Aorta (tissue), 5 donors: ENCODE measurements at places on chromosomes 13 and 19.

- no peak overlapping the region for H3K27ac ChIP-seq
- no peak overlapping the region for H3K4me3 ChIP-seq
- DNase-seq: no peak
- H3K36me3 ChIP-seq: no peaks in the 10 kb centered on the region
- no peaks in the 10 kb centered on the region for H3K4me1 ChIP-seq
These were observed 9.9 kb upstream of the ACP7 start for GRCh38 chr19:39074205-39074692.

DNA sequence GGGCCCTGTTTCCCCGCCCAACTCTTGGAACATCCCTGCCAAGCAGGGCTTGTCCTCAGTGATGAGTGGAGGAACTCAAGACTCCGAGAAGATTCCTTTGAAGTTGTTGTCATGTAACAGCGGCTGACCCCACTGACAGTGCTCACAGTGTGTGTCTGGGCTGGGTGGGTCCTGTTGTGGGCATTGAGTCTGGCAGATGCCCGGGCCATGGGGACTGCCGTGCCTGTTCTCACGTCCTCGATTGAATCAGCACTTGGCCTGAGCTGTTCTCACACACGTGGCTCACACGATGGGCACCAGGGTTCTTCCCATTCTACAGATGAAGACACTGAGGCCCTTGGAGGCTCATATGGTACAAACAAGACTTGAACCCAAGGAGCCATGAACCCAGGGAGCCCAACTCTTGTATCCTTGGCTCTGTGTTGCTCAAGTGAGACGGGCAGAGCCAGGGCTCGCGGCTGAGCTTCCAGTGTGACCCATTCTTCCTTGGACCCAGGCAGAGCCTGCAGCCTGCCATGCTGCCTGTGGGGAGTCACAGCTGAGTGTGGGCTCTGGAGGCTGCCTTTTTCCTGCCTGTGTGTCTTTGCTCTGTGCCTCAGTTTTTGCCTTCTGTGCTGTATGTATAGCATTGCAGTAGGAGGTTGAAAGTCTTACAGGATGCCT is 8.6 kb upstream of the EPN1 start:
- H3K27ac ChIP-seq: no peak overlapping the region
- DNase-seq: no peak
- peaks cover 21% of the 10 kb centered on the region for H3K36me3 ChIP-seq
- no peaks in the 10 kb centered on the region for H3K4me1 ChIP-seq

DNA sequence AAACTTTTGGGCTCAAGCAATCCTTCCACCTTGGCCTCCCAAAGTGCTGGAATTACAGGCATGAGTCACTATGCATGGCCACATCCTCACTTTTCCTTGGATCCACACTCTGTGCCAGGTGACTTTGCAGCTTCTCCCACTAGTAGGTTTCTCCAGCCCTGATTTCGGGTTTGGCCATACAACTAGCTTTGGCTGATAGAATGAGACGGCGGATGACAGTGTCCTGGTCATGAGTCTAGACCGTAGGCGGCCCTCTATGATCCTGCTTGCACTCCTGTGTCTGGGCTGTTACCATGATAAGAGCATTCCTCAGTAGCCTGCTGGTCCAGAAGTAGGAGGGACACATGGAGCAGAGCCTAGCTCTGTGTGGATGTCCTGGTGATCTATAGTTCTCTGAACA is 112.5 kb upstream of the KL start:
- no peaks in the 10 kb centered on the region for H3K4me1 ChIP-seq
- no peak overlapping the region for H3K4me3 ChIP-seq

- no peaks in the 10 kb centered on the region for H3K4me1 ChIP-seq
- H3K36me3 ChIP-seq: no peaks in the 10 kb centered on the region
- no peak overlapping the region for H3K27ac ChIP-seq
These were observed 38.1 kb downstream of the TMEM255B start for GRCh38 chr13:113796964-113797676.

- H3K27ac ChIP-seq: no peak overlapping the region
- no peak overlapping the region for H3K4me3 ChIP-seq
- H3K4me1 ChIP-seq: no peaks in the 10 kb centered on the region
- no peaks in the 10 kb centered on the region for H3K27me3 ChIP-seq
- DNase-seq: peak; percentile 68
These were observed 8.4 kb downstream of the EGLN2 start for GRCh38 chr19:40807147-40808020.

GRCh38 chr19:6720369-6721137 is at the start of gene C3:
TSS of gene C3 (minus strand) at chr19:6720650. CDS start at chr19:6720589, 61 bp downstream.
- no peak within 1 kb of the TSS for H3K27ac ChIP-seq
- peak; percentile 68 for DNase-seq
- H3K27me3 ChIP-seq: no peaks in the 10 kb centered on the region
- no peaks in the 10 kb centered on the region for H3K4me1 ChIP-seq
- H3K36me3 ChIP-seq: no peaks in the 10 kb centered on the region
- no peak within 1 kb of the TSS for H3K4me3 ChIP-seq

DNA sequence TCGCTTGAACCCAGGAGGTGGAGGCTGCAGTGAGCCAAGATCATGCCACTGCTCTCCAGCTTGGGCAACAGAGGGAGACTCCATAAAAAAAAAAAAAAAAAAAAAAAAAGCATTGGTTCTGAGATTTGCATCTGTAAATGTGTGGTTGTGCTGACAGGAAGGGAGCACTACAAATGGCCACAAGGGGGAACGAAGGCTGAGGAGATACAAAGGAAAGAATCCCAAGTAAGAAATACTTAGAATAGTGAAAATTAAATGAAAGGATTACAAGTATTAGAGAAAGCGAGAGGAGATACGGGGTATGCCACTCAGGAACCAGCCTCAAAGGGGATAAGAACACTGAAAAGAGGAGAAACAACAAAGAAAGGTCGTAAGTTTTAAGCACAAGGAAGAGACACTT is 284.9 kb downstream of the KLF12 start:
- no peak overlapping the region for H3K4me3 ChIP-seq
- DNase-seq: no peak
- H3K27me3 ChIP-seq: no peaks in the 10 kb centered on the region
- no peak overlapping the region for H3K27ac ChIP-seq
- H3K4me1 ChIP-seq: no peaks in the 10 kb centered on the region
- peaks cover 3% of the 10 kb centered on the region for H3K36me3 ChIP-seq

- H3K36me3 ChIP-seq: no peaks in the 10 kb centered on the region
- H3K4me1 ChIP-seq: no peaks in the 10 kb centered on the region
- no peak overlapping the region for H3K27ac ChIP-seq
- no peaks in the 10 kb centered on the region for H3K27me3 ChIP-seq
- H3K4me3 ChIP-seq: no peak overlapping the region
These were observed 215.1 kb downstream of the RBM26 start for GRCh38 chr13:79190932-79191331.

DNA sequence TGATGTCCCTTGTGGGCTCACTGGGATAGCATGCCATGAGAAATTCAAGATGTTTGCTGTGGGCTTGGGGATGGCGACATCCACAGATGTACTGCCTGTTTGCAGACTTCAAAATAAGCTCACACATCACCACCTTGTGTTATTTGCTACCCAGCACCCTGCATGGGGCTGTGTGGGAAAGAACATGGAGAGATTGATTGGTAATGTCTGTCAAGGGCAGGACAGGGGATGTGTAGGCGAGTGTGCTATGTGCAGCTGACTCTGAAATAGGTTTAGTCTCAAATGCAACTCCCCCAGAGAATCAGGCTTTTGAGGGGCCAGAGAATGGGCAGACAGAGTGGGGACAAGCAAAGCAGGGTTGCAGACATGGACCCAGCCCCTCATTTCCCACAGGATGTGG is 24.7 kb downstream of the PNPLA6 start:
- no peaks in the 10 kb centered on the region for H3K4me1 ChIP-seq
- H3K27me3 ChIP-seq: no peaks in the 10 kb centered on the region
- no peak overlapping the region for H3K27ac ChIP-seq

GRCh38 chr19:15556634-15557181 is 48.4 kb downstream of the CYP4F22 start:
- no peaks in the 10 kb centered on the region for H3K4me1 ChIP-seq
- H3K27ac ChIP-seq: no peak overlapping the region
- no peak overlapping the region for H3K4me3 ChIP-seq
- no peaks in the 10 kb centered on the region for H3K36me3 ChIP-seq
- DNase-seq: no peak

GRCh38 chr19:16155128-16155527 is 11.6 kb downstream of the HSH2D start:
- H3K27ac ChIP-seq: no peak overlapping the region
- DNase-seq: no peak
- H3K4me1 ChIP-seq: no peaks in the 10 kb centered on the region
- no peak overlapping the region for H3K4me3 ChIP-seq
- H3K27me3 ChIP-seq: no peaks in the 10 kb centered on the region

DNA sequence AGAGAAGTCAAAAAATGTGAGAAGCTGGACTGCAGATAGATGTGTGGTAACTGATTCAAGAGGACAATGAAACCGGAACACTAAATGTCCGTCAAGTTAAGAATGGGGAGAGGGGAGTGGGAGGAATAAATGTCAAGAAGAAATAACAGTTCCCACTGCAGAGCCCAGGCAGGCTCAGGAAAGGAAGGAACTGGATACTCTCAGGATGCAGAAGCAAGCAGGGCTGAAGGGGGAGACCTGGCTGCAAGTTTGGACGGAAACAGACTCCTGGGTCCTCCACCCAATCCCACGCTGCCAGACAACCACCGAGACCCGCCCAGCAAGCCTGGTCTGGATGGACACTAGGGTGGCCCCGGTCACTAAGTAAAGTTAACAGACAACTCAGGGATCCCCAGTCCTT is 18.1 kb downstream of the TUBGCP3 start:
- no peaks in the 10 kb centered on the region for H3K4me1 ChIP-seq
- no peaks in the 10 kb centered on the region for H3K27me3 ChIP-seq
- H3K4me3 ChIP-seq: no peak overlapping the region
- H3K27ac ChIP-seq: no peak overlapping the region
- H3K36me3 ChIP-seq: no peaks in the 10 kb centered on the region
- DNase-seq: no peak

DNA sequence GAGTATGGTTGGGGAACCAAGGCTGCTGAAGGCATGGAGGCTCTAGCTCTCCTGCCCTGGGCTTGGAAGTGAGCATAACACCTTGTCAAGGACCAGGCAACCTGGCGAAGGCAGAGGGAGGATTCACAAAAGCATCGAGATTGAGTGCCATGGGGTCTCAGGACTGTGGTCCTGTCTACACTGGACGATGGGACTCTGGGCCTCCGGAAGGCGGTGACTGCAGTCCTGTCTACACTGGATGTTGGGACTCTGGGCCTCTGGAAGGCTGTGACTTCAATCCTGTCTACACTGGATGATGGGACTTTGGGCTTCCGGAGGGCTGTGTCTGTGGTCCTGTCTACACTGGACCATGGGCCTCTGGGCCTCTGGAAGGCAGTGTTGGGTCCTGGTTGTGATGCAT is 290.4 kb downstream of the TEX29 start:
- no peaks in the 10 kb centered on the region for H3K36me3 ChIP-seq
- H3K4me1 ChIP-seq: no peaks in the 10 kb centered on the region
- no peak overlapping the region for H3K4me3 ChIP-seq
- H3K27me3 ChIP-seq: no peaks in the 10 kb centered on the region
- peak; percentile 24 for DNase-seq
- no peak overlapping the region for H3K27ac ChIP-seq

DNA sequence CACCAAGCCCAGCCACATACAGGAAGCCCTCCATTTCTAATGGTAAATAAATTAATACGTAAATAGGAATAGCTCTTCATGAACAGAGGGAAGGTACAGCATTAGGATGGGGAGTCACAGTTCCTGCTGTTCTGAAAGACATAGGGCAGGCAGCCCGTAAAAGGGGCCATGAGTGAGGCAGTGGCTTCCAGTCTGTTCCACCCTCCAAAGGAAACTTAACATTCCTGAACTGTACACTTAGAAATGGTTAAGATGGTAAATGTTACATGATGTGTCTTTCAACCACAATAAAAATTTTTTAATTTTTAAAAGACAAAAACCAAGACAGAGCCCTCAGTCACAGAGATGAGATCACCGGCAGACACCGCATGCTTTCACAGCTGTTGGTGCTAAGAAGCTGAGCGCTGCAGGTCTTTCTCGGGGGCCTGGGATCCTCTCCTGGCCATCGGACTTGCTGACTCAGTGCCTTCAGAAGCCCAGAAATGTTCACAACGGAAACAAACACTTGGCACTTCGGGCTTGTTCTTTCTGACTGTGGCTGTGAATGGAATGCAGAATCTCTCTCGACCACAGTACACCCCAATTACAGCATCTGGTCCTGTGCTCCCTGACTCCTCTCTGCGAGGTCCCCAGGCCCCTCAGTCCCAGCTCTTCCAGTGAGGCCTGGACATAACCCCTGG is 36.4 kb downstream of the EPS15L1 start:
- H3K27ac ChIP-seq: peak overlapping the region; percentile 76
- H3K4me1 ChIP-seq: peaks cover 3% of the 10 kb centered on the region
- H3K36me3 ChIP-seq: no peaks in the 10 kb centered on the region

GRCh38 chr13:49935171-49936074 is 717 bp downstream of the SPRYD7 start:
- H3K27ac ChIP-seq: no peak overlapping the region
- H3K36me3 ChIP-seq: no peaks in the 10 kb centered on the region
- DNase-seq: no peak
- peak overlapping the region; percentile 31 for H3K4me3 ChIP-seq
- H3K4me1 ChIP-seq: no peaks in the 10 kb centered on the region

- DNase-seq: no peak
- no peak overlapping the region for H3K4me3 ChIP-seq
- no peaks in the 10 kb centered on the region for H3K36me3 ChIP-seq
- H3K27me3 ChIP-seq: no peaks in the 10 kb centered on the region
- H3K4me1 ChIP-seq: no peaks in the 10 kb centered on the region
- peak overlapping the region; percentile 47 for H3K27ac ChIP-seq
These were observed 16.4 kb downstream of the PLEKHF1 start for GRCh38 chr19:29681422-29682235.

DNA sequence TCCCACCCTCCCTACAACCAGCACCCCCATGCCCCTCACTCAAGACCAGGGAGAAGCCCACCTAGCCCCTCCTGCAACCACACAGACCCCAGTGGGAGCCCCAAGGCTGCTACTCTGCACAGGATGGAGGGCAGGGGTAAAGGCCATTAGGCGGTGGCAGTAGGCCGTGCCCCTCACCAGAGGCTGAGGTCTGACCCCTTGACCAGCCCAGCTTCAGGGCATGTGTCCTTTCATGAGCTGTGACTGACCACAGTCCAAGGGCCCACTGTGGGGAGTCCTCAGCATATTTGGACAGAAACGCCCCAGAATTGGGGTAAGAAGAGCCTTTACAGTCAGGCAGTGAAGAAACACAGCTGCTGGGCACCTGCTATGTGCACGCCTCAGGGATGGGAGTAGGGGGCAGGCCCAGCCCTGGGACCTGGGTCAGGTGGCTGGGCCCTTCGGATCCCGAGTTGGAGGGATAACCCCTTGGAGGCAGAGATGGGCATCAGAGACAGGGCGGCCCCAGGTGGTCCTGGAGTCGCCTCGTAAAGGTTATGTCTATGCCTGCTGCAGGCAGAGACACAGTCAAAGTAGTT is 1.7 kb upstream of the RPS5 start:
- no peaks in the 10 kb centered on the region for H3K36me3 ChIP-seq
- H3K27me3 ChIP-seq: no peaks in the 10 kb centered on the region
- DNase-seq: no peak
- H3K4me3 ChIP-seq: no peak overlapping the region

DNA sequence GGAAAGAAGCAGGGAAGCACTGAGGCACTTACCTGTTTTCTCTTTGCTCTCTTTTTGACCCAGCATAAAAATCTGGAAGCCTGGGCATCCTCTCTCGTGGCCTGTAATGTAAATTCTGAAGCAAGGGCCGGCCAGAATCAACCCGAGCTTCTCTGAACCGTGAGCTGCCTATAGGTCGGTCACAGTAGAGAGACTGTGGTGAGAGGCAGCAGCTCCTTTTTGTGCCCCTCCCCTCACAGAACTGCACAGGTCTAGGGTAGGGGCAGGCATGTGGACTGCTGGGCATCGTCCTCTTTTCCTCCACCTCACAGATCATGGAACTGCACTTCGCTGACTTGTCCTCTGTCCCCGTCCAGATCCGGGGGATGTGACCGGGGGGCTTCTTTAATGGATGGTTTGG is 12.5 kb downstream of the FAM124A start:
- DNase-seq: no peak
- no peak overlapping the region for H3K4me3 ChIP-seq
- no peak overlapping the region for H3K27ac ChIP-seq
- no peaks in the 10 kb centered on the region for H3K36me3 ChIP-seq
- no peaks in the 10 kb centered on the region for H3K27me3 ChIP-seq
